ENCODE measurements at places on chromosomes 6 and 20.

GRCh38 chr20:62208795-62209755 lies 11.0 kb downstream of the HRH3 start:
- H3K36me3 ChIP-seq = no peaks in the 10 kb centered on the region
- no peak overlapping the region for H3K27ac ChIP-seq
- no peak overlapping the region for H3K4me3 ChIP-seq
- no peaks in the 10 kb centered on the region for H3K27me3 ChIP-seq

GRCh38 chr6:169959136-169960002 lies 207.9 kb downstream of the ERMARD start:
- H3K27ac ChIP-seq = no peak overlapping the region
- DNase-seq = peak; percentile 98
- no peak overlapping the region for H3K4me3 ChIP-seq
- no peaks in the 10 kb centered on the region for H3K36me3 ChIP-seq
- H3K27me3 ChIP-seq = no peaks in the 10 kb centered on the region

- no peak overlapping the region for H3K4me3 ChIP-seq
- H3K36me3 ChIP-seq = no peaks in the 10 kb centered on the region
- H3K27me3 ChIP-seq = no peaks in the 10 kb centered on the region
- peaks cover 12% of the 10 kb centered on the region for H3K4me1 ChIP-seq
- H3K27ac ChIP-seq = no peak overlapping the region
These were observed 2.6 kb downstream of the PRSS35 start for GRCh38 chr6:83514866-83515466.

DNA sequence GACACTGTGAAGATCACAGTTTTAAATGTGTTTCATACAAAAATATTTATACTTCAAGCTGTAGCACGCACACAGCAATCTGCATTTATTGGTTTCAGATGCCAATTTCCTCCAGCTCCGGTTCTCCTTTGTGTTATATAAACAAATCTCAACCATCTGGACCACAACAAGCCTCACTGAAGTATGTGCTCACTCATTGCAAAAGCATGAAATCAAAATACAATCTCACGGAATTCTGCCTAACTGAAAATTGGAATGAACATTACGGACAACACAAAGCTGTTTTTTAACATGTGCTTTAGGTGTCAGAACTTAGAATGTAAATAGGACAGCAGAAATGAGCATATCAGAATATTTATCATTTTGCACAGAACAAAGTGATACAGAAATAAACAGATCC lies 38.0 kb downstream of the RCAN2 start:
- no peaks in the 10 kb centered on the region for H3K36me3 ChIP-seq
- H3K4me3 ChIP-seq = no peak overlapping the region
- H3K4me1 ChIP-seq = peaks cover 22% of the 10 kb centered on the region
- peak overlapping the region; percentile 11 for H3K27ac ChIP-seq
- DNase-seq = no peak

DNA sequence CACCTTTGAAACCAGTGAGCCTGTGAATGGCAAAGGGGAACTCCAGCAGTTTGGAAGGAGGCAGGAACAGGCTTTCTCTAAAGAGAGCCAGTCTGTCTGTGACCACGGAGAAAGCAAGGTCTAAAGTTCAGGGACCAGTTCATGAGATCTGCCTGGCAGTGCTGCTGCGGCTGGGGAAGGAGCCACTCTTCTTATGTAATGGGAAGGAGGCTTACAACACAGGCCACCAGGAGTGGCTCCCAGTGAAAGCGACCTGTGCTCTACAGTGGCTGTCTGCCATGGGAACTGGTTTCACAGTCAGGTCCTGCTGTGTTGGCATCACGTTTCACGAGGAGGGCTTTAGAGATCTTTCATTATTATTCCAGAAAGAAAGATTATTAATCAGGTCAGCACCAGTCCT lies 291.9 kb upstream of the PRDM1 start:
- no peak overlapping the region for H3K27ac ChIP-seq
- peaks cover 37% of the 10 kb centered on the region for H3K4me1 ChIP-seq
- H3K27me3 ChIP-seq = no peaks in the 10 kb centered on the region
- no peak for DNase-seq
- H3K4me3 ChIP-seq = no peak overlapping the region
- no peaks in the 10 kb centered on the region for H3K36me3 ChIP-seq

DNA sequence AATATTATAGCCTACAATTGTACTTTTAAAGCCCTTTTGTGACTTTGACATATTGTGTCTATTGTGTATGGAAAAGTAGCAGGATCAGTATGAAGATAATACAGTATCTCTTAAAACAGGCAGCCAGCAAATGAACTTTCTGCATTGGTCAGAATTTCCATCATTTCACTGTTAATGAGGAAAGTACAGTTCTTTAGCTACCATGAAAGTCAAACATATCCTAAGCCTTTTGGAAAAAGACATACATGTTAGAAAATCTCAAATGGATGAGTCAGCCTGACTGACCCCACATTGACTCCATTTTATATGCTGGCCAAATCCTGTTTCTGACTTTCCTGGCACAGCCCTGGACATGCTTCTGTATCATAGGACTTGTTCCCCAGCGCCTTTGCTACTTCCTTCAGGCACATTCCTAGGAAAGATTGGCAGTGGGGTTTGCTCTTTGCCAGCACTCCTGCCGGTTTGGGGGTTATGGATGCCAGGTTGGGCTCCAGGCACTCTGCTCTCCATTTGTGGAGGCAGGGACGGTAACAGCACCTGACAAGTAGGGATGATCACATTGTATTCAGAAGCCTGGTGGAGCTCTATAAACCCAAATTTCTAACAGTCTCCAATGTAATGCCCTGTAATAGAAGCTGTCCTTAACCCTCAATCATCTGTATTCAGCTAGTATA lies 43.7 kb downstream of the TOP1 start:
- H3K4me3 ChIP-seq = no peak overlapping the region
- no peaks in the 10 kb centered on the region for H3K27me3 ChIP-seq
- H3K4me1 ChIP-seq = peaks cover 75% of the 10 kb centered on the region
- H3K27ac ChIP-seq = peak overlapping the region; percentile 56

DNA sequence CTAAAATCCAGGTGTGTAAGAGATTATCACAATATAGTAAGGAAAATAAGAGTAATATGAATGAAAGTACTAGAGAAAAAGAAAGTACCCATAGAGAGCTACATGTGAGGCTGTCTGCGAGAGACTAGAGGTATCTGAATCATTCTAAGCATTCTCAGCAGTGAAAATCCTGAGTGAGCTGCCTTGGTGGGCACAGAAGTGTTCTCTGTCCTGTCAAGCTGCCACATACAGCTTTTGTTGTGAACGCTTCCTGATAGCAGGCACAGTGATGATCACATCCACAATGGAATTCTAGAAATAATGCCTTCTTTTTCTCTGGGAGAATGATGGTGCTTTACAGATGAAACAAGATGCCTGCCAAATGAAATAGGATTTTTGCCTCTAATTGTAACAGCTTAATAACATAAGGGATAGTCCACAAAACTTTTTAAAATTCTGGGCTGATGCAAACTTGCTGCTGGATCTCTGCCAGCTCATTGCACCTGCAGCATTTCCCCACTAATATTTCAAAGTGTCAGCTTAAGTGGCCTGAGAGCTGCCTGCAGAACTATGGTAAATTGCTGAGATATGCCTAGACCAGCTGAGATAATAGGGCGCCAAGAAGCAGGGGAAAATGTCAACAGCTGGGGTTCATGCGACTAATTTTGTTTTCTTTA lies 620.5 kb downstream of the DOK5 start:
- no peaks in the 10 kb centered on the region for H3K4me1 ChIP-seq
- DNase-seq = no peak
- H3K36me3 ChIP-seq = no peaks in the 10 kb centered on the region
- no peak overlapping the region for H3K4me3 ChIP-seq
- H3K27me3 ChIP-seq = no peaks in the 10 kb centered on the region

GRCh38 chr6:117346142-117346930 lies 79.4 kb downstream of the ROS1 start:
- no peak for DNase-seq
- no peaks in the 10 kb centered on the region for H3K27me3 ChIP-seq
- no peaks in the 10 kb centered on the region for H3K36me3 ChIP-seq
- H3K27ac ChIP-seq = no peak overlapping the region
- H3K4me1 ChIP-seq = no peaks in the 10 kb centered on the region

DNA sequence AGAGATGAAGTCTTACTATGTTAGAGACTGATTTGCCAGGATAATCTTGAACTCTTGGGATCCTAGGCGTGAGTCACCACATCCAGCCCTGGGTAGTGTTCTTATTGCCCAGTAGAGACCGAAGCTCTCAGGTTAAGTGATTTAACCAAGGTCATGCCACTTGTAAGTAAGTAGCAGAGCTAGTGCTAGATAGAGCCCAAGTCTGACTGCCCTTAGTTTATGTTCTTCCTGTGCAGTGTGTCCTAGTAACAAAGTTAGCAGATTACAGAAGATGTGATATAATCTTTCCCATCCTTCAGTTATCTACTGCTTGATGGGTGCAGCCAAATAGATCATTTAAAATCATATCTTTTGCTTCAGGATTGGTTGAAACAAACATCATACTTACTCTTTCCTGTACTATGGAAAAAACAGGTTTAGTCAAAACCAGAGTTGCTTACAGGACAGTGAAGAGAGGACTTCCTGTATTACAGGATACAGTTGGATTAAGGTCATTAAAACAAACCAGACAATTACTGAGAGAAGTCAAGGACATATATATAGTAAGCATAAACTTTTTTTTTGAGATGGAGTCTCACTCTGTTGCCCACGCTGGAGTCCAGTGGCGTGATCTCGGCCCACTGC lies 9.5 kb upstream of the PABPC1L start:
- no peak overlapping the region for H3K27ac ChIP-seq
- H3K4me3 ChIP-seq = no peak overlapping the region
- H3K36me3 ChIP-seq = peaks cover 39% of the 10 kb centered on the region
- DNase-seq = no peak

DNA sequence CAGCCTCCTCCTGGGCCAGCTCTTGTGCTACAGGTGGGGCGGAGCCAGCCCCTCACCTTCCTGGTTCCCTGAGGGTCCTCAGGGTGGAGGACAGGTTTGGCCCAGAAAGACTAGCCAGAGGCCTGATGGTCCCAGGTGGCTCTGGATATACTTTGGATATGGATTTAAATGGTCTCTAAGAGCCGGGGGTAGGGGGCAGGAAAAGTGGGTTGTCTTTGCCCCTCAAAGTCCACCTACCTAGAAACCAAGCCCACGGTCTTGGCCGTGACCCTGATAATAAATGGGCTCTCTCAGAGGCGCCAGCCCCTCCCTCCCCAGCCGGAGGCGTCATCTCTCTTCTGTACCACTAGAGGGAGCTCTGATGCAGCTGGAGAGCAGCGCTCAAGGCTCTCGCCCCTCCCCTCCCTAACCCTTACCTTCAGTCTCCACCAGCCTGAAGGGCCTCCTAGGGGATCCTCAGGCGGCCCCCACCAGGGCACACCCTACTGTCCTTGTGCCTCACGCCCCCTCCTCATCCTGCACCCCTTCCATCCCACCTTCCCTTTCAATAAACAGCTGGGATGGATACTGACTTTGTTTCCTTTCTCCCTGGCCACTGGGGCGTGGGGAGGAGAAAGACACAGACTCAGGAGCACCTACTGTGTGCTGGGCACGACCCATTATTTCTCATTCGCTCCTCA lies 7.5 kb downstream of the NRSN2 start:
- H3K27me3 ChIP-seq = no peaks in the 10 kb centered on the region
- H3K36me3 ChIP-seq = no peaks in the 10 kb centered on the region
- DNase-seq = no peak
- no peaks in the 10 kb centered on the region for H3K4me1 ChIP-seq

DNA sequence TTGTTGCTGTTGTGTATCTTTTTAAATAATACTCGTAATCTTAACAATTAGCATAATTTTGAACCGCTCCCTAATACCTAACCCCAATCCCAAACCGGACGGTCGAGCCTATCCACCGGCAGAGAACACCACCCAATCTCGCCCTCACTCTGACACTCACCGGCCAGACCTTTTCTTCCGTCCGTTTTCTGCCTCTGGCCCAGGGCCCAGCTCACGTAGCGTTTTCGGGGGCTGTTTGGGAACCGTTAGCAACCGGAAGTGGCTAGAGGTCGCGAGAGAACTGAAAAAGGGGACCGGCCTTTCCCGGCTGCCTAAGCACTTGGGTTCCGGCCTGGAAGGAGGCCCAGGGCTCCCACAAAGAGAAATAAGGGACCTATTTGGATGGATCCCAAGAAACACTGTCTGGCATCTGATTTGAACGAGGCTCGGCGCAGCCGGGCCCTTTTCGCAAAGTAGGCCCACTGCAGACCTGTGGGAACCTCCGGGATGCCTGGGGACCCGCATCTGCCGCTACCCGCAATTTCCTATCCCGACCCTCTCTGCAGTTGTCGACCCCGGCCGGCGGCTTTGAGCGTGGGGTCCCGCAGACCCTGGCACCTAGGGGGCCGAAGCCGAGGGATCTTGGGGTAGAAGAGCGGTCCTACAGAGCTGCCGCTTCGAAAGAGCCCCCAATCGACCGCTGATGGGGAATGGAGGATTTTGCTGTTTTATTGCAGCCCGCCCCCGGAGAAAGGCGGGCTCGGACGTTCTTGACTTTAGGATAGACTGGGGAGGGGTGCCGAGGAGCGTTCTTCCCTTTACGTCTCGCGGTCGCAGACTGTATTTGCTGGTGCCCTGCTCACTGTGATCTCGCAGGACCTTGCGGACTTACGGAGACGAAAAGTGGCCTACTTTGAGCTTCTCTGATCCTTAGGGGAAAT lies 4.8 kb upstream of the ZKSCAN8 start:
- peak overlapping the region; percentile 82 for H3K4me3 ChIP-seq
- no peaks in the 10 kb centered on the region for H3K27me3 ChIP-seq
- no peaks in the 10 kb centered on the region for H3K36me3 ChIP-seq

DNA sequence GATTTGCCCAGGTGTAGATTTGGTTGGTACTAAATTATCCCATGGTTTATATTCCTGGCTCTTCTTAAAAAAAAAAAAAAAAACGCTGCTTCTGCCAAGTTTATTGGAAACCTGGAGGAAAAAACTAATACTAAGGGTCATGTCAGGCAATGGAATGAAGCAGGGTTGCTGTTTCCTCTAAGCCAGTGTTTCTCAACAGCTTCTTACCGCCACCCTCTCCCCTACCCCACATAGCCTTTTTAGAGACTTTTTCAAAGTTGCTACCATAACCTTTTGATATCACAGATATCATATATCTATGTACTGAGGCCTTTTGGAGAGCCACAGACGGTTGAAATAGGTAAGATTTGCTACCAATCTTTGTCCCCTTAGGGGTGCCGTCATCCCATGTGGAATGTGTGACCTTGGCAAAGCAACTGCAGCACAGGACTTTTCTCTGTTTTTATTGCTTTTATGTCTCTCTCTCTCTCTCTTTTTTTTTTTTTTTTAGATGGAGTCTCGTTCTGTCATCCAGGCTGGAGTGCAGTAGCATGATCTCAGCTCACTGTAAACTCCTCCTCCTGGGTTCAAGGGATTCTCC lies 35.0 kb downstream of the SYTL3 start:
- peaks cover 6% of the 10 kb centered on the region for H3K4me1 ChIP-seq
- H3K4me3 ChIP-seq = no peak overlapping the region
- peak; percentile 22 for DNase-seq
- H3K27me3 ChIP-seq = no peaks in the 10 kb centered on the region
- H3K27ac ChIP-seq = no peak overlapping the region
- H3K36me3 ChIP-seq = no peaks in the 10 kb centered on the region

Measured in vagina (tissue), 2 donors.